Fibroblast of villous mesenchyme (primary cell): ENCODE measurements at places on chromosomes 2 and 18. TPM values are rescaled to one million over a fixed set of nuclear protein-coding genes. Genes with fewer than 3 reads are reported as not detected.

Gene MC5R
- total RNA-seq, result not detected in 2 replicates

Gene TDRD15
- total RNA-seq, result not detected in 2 replicates

Gene MOGAT1
- total RNA-seq, result not detected in 2 replicates

Gene ALPP
- not detected in 2 replicates for total RNA-seq

Gene ODC1
- 88.3 and 133 TPM in 2 replicates for total RNA-seq

Gene DNPEP
- 64.8 and 65.7 TPM in 2 replicates for total RNA-seq

Gene GKN2
- not detected in 2 replicates for total RNA-seq

Gene DNER
- 0.32 and 0.86 TPM in 2 replicates for total RNA-seq

Gene EFEMP1
- total RNA-seq, result 22.9 and 65.1 TPM in 2 replicates

Gene SDC1
- 68.0 and 110 TPM in 2 replicates for total RNA-seq

Gene CDH20
- under 0.01 and 0.32 TPM in 2 replicates for total RNA-seq

Gene HOXD12
- not detected in 2 replicates for total RNA-seq

Gene SPATA3
- total RNA-seq, result not detected in 2 replicates

Gene ZNF513
- 11.7 and 11.9 TPM in 2 replicates for total RNA-seq

Gene LHCGR
- under 0.01 TPM in 1 of 2 replicates, not detected in the other for total RNA-seq

Gene PTPRN
- 0.86 and 0.97 TPM in 2 replicates for total RNA-seq

Gene AQP12B
- not detected in 2 replicates for total RNA-seq

Gene TTC32
- total RNA-seq, result 8.1 and 9.9 TPM in 2 replicates

Gene CBLN2
- 1.7 and 30.9 TPM in 2 replicates for total RNA-seq

Gene SLC4A5
- under 0.01 and 0.32 TPM in 2 replicates for total RNA-seq

Gene ELOA2
- total RNA-seq, result not detected in 2 replicates

Gene MTERF4
- 18.0 and 27.2 TPM in 2 replicates for total RNA-seq

Gene CABLES1
- 0.43 and 1.3 TPM in 2 replicates for total RNA-seq

Gene MARCHF7
- total RNA-seq, result 80.5 and 158 TPM in 2 replicates

Gene FOXD4L1
- under 0.01 TPM in 1 of 2 replicates, not detected in the other for total RNA-seq

Gene NCOA1
- 17.4 and 19.0 TPM in 2 replicates for total RNA-seq

Gene FABP1
- not detected in 2 replicates for total RNA-seq

Gene BCL2
- 0.64 and 0.86 TPM in 2 replicates for total RNA-seq

Gene TRPM8
- not detected in 2 replicates for total RNA-seq

Gene GPR39
- 3.2 and 5.6 TPM in 2 replicates for total RNA-seq

Gene CNRIP1
- 24.6 and 25.1 TPM in 2 replicates for total RNA-seq

Gene SERPINB11
- total RNA-seq, result not detected in 2 replicates

Gene SP140
- 0.86 and 0.97 TPM in 2 replicates for total RNA-seq

Gene NTSR2
- not detected in 2 replicates for total RNA-seq

Gene RBBP8
- total RNA-seq, result 26.7 and 39.3 TPM in 2 replicates

Gene RPE
- 63.1 and 91.5 TPM in 2 replicates for total RNA-seq

Gene PLGLB2
- 1.6 and 2.6 TPM in 2 replicates for total RNA-seq

Gene FEV
- total RNA-seq, result not detected in 2 replicates

Gene ANTXR1
- total RNA-seq, result 188 and 206 TPM in 2 replicates

Gene SPDYA
- 0.97 and 1.3 TPM in 2 replicates for total RNA-seq

Gene ANKRD44
- 3.9 and 7.7 TPM in 2 replicates for total RNA-seq

Gene C2orf80
- total RNA-seq, result not detected in 2 replicates

Gene ZC3H15
- 59.9 and 84.2 TPM in 2 replicates for total RNA-seq

Gene KIAA2012
- under 0.01 TPM in 2 replicates for total RNA-seq

Gene AQP12A
- total RNA-seq, result not detected in 2 replicates

Gene FBXO41
- 1.3 and 1.6 TPM in 2 replicates for total RNA-seq

Gene GEN1
- total RNA-seq, result 12.6 and 18.6 TPM in 2 replicates

Gene NEU2
- total RNA-seq, result not detected in 2 replicates

Gene LOXHD1
- under 0.01 TPM in 1 of 2 replicates, not detected in the other for total RNA-seq

Gene MARCO
- total RNA-seq, result not detected in 2 replicates

Gene TBR1
- total RNA-seq, result under 0.01 TPM in 1 of 2 replicates, not detected in the other

Gene REG1A
- total RNA-seq, result not detected in 2 replicates

Gene RGPD4
- total RNA-seq, result not detected in 2 replicates

Gene OTX1
- not detected in 2 replicates for total RNA-seq
